Thoracic aorta (tissue), 2 donors: ENCODE measurements at places on chromosomes 7 and 10. TPM values are rescaled to one million over a fixed set of nuclear protein-coding genes. Genes with fewer than 3 reads are reported as not detected.

DNA sequence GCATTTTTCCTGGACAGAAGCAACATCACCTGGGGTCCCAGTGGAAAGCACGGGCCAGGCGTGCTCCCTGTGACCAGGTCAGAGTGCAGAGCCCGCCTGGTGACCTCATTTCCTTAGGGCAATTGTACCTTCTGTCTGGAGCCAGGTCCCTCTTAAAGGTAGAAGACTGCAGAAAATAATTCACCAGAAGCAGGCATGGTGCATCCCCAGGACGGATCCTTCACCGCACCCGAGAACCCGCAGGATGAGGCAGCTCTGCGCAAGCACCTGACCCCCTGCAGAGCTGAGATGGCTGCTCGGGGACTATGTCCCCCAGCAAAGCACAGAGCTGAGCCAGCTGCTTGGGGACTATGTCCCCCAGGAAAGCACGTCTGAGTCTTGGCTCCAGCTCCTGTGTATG, 557.6 kb downstream of the PTPRN2 start:
- no peaks in the 10 kb centered on the region for H3K36me3 ChIP-seq
- no peak overlapping the region for H3K4me3 ChIP-seq
- no peak for DNase-seq
- H3K4me1 ChIP-seq, result no peaks in the 10 kb centered on the region
- no peak overlapping the region for H3K27ac ChIP-seq
- no peaks in the 10 kb centered on the region for H3K27me3 ChIP-seq

- no peak overlapping the region for H3K4me3 ChIP-seq
- H3K27me3 ChIP-seq, result no peaks in the 10 kb centered on the region
- H3K4me1 ChIP-seq, result peaks cover 5% of the 10 kb centered on the region
Measured at GRCh38 chr10:90318659-90319058, 539.2 kb downstream of the HTR7 start.

DNA sequence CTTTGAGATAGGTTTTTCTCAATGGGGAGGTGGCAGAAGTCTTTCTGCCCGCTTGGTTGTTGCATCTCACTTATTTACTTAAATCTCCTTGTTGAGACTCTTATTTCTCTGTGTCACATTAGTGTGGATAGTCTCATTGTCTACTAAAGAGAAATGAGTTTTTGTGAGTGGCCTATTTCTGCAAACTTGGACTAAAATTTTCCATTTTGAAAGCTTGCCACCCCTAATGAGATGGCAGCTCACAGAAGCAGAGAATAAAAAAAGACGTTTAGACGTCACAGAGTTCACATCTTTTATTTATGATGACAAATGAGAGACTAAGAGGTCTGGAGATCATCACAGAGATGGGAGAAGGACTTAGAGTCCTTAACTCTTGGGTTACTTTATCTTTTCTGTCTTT, 262.7 kb upstream of the PHYHIPL start:
- no peak for DNase-seq
- no peaks in the 10 kb centered on the region for H3K36me3 ChIP-seq
- H3K27ac ChIP-seq, result no peak overlapping the region

- H3K4me1 ChIP-seq, result no peaks in the 10 kb centered on the region
- no peak overlapping the region for H3K27ac ChIP-seq
- no peak for DNase-seq
- no peaks in the 10 kb centered on the region for H3K36me3 ChIP-seq
Measured at GRCh38 chr7:22166928-22167327, 190.0 kb downstream of the RAPGEF5 start.

DNA sequence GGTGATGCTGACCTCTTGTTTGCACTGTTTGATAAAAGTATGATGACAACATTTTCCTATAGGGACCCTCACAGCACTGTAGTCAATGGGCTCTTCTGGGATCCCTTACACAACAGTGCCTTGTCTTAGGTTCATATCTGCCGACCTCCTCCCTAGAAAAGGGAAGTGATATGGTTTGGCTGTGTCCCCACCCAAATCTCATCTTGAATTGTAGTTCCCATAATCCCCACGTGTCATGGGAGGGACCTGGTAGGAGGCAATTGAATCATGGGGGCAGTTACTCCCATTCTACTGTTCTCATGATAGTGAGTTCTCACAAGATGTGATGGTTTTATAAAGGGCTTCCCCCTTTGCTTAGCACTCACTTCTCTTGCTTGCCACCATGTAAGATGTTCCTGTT, 23.1 kb downstream of the ZC3HAV1 start:
- no peak for DNase-seq
- H3K27ac ChIP-seq, result no peak overlapping the region
- H3K36me3 ChIP-seq, result peaks cover 34% of the 10 kb centered on the region
- H3K4me3 ChIP-seq, result no peak overlapping the region
- H3K4me1 ChIP-seq, result no peaks in the 10 kb centered on the region
- no peaks in the 10 kb centered on the region for H3K27me3 ChIP-seq

DNA sequence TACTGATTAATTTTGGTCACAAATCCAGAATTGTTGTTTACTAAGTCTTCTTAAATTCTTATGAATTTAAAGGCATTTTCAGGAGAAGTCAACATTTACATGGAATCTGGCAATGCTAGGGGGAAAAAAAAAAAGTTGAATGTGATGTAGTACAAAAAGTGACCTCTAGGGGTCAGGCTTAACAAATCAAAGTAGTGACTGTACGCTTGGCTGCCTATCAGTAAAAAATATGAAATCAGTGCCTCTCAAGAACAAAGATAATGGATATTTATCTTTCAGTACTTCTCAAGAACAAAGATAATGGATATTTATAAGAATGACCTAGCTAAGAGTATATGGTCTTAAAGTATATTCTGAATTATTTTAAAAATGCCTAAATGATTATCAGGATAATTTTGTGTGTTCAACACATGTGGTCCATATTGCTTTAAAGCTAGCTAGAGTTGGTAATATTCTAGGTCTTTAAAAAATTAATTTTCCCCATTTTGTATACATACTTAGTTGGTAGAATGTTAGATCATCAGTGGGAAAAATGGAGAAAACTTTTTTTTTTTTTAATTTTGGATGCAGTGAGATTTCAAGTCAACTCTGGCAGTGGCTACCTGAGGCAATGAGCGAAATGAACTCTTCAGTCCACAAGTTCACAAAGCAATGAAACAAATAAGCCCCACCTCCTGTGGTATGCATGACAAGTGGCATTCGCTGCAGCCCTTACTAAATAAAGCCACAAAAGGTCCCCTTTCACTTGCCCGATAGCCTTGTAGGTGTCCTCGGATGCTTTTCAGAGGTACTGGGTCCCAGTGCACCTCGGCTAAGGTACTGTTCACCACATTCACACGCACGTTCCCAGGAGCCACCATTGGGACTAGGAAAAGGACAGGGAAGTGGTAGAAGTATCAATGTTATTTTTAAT, 51.2 kb upstream of the LAMB4 start:
- no peaks in the 10 kb centered on the region for H3K4me1 ChIP-seq
- H3K4me3 ChIP-seq, result no peak overlapping the region
- DNase-seq, result no peak

Gene ANKRD30A
- total RNA-seq, result not detected
